ENCODE measurements at places on chromosomes 12 and 14.
A peak's percentile ranks its signal among the peaks of the same experiment; 100 is the strongest.

DNA sequence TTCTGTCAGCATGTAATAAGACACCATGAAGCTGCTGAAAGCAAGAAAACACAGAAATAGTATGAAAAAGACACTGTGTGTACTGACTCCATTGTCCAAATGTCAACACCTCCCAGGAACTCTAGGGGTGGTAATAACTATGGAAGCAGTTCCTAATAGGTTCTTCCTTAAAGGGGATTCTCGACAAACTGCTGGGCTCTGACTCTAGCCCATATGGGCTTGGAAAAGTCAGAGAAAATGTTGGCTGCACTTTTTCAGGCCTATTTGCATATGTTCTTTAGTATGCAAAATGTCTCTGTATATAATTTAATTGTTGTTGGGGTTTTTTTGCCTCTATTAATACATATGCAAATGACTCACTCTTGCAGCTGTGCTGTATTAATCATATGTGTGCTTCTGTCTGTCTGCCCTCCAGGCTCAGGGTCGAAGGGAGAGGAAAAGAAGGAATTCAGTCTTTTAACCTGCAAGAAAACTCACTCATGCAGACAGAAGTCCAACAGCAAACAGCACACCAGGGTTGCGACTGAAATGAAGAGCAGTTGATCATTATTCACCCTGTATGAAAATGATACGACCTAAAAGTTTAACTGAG lies 317.6 kb downstream of the SOX5 start:
- DNase-seq: no peak

DNA sequence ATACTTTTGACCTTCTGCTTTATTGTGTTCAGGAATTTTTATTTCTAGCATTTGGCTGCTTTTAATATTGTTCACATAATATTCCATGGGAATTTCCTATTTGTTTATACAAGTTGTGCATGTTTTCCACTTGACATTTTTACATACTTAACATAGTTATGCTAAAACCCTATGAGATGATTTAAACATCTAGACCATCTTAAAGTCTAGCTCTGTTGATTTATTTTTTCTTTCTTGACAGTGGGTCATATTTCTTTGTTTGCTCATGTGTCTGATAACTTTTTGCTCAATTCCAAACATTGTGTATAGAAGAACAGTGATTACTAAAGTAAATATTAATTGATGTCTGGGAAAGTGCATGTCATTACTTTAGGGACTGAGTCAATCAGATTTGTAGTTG lies 202.1 kb upstream of the PDZRN4 start:
- no peak for DNase-seq

- DNase-seq: no peak
These were observed 2.5 kb downstream of the CNIH1 start for GRCh38 chr14:54438703-54439102.

GRCh38 chr12:22042976-22043669 lies 2.9 kb upstream of the CMAS start:
- DNase-seq: no peak

DNA sequence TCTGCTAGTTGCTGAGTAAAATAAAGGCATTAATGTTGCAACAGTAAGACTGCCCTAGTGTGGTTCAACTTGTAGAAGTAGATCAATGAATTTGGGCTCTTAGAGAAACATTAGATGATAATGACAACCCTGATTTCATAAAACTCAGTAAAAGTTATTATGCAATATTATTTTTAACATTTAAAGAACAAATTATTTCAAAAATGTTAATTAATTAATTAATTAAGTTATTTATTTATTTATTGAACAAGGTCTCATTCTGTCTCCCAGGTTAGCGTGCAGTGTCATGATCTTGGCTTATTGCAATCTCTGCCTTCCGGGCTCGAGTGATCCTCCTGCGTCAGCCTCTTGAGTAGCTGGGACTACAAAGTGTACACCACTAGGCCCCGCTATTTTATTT lies 1016.4 kb downstream of the VRK1 start:
- DNase-seq: no peak

DNA sequence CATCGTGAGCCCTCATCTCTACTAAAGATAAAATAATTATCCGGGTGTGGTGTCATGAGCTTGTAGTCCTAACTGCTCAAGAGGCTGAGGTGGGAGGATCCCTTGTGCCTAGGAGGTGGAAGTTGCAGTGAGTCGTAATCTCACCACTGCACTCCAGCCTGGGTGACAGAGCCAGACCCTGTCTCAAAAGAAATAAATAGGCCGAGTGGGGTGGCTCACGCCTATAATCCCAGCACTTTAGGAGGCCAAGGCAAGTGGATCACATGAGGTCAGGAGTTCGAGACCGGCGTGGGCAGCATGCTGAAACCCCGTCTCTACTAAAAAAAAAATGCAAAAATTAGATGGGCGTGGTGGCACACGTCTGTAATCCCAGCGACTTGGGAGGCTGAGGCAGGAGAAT lies 70.9 kb downstream of the RESF1 start:
- DNase-seq: peak; percentile 75

DNA sequence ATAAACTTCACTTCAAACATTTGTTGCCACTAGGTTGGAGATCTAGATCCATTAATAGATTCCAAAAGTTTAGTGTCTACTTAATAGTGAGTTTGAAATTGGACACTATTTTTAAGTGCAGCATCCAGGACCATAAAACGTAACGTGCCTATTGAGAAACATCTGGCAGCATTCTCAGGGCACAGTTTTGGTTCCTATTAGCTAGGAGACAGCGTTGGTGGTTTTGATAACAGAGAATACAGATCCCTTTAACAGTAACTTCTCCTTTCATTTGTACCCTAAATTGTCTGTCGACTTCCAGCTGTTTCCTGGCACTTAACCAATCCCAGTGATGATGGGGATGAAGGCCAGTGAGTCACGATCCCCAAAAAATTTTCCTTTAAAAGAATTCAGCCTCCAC lies 25.8 kb downstream of the KCNK10 start:
- DNase-seq: no peak

- no peak for DNase-seq
These were observed 1.7 kb downstream of the PDE3A start for GRCh38 chr12:20370014-20370386.

DNA sequence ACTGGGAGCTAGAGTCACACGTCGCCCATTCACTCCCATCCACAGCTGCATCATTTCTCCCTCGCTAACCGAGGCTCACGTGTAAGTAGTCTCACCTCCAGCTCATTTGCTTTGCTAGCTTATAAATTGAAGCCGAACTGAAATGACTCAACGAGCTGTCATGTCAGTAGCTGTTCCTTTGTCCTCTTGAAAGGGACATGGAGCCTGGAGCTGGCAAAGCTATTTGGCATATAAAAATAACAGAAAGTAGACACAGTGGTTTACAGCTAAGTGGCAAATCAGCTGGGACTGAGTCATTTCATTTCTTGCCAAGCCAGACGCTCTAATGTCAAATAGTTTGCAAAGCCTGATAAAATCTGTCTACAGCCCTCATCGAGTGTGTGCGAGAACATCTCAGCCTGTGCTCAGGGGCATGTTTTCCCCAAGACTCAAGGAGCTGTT lies 114.4 kb upstream of the TMEM233 start:
- no peak for DNase-seq

DNA sequence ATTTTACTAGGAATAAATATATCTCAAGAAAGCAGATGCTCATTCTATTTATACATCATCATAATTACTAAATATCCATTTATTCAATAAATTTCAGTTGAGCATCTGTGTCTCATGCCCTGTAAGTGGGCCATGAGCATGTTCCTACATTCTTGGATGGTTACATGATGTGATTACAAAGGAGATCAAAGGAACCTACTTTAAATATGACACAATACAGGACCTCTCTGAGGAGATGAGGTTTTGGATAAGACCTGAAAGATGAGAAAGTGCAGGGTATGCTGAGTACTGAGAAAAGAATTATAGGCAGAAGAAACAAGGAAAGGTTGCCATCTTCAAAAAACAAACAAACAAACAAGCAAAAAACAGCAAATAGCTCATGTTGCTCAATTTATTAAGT lies 105.4 kb upstream of the CNTN1 start:
- DNase-seq: no peak

DNA sequence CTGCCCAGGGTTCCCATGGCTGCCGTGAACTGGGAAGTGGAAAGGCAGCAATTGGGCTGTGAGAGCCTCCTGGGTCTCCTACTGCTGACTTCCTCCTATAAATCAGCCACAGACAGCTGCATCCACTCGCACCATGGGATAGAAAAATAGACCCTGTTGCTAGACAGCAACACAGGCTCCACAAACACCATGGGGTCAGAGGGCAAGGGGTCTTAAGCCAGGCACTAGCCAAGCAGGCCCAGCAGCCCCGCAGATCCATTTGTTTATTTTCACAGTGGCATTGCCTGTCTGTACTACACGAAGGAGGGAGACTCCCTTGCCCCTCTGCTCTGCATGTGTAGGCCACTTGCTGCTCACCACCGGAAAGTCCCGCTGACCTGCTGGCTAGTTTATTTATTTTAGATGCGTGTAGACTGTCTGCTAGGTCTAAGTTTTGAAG lies 139.8 kb downstream of the DACT1 start:
- no peak for DNase-seq

- no peak for DNase-seq
These were observed 499 bp upstream of the GXYLT1 start for GRCh38 chr12:42145197-42145549.

DNA sequence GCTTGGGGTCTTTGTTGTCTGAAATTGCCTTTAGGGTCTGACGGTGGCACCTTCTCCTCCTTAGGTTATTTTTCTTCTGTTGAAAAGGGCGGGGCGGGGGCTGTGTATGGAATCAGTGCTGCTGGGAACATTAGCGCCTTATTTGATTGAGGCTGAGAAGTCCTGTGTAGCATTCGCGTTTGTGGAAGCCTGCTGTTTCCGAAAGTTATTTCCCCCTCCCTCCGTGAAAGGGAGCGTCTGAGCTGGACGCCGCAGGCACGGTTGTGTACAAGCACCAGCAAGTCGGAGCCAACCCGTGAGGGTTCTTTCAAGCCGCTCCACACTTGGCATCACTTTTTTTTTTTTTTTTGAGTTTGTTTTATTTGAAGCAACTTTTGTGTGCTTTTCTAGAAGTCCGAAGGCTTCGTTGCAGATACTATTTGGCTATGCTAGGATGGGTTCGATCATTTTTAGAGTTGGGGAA lies 1.1 kb downstream of the SYNE2 start:
- no peak for DNase-seq

DNA sequence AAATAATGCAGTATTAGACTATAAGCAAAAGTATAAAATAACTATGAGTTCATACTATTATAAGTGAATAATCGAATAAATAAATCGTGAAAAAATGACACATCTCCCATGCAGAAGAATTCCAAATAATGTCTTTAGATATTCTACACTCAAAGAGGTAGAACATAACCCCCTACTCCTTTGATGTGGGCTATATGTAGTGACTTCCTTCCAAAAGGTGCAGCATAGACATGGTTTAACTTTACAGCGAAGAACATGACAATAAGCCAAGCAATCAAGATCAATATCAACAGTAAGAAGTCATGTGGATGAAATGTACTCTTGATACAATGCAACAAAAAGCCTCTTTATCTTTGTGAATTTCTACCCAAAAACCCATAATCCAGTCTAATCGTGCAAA lies 46.0 kb upstream of the HIF1A start:
- DNase-seq: no peak

GRCh38 chr12:26255893-26256645 lies 60.7 kb downstream of the SSPN start:
- DNase-seq: no peak

DNA sequence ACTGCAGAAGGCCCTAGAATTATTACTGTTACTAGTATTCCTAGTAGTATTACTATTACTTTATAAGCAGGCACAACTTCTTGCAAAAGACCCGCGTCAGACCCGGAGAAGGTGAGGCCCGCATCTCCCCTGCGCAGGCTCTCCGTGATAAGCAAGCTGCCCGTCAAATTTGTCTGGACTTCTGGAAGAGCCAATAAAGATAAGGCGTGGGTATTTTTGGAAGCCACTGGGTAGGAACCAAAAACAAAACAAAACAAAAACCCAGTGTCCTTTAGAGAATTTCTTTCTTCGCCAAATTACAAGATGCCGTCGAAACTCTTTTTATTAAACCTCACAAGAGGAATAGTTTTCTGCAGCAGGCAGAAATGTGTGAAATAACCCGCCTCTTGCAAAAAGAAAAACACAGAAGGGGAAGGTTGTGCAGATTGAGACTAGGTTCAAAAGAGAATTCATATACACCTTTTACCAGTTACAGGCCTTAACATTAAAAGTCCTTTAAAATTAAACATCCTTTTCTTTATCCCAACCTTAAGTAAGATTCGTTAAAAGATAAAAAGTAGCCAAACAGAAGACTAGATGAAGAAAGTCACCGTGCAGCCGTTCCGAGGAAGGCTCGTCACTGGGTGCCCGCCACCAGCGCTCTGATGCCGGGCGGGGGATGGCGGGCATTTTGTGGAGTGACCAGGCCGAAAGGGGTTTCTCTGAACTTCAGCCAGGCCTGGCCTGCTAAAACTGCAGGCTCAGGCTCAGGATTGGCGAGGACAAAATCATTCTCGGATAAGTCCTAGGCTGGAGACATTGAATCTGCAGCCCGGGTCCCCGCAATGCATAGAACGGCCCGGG lies 1.6 kb downstream of the TBX5 start:
- no peak for DNase-seq

DNA sequence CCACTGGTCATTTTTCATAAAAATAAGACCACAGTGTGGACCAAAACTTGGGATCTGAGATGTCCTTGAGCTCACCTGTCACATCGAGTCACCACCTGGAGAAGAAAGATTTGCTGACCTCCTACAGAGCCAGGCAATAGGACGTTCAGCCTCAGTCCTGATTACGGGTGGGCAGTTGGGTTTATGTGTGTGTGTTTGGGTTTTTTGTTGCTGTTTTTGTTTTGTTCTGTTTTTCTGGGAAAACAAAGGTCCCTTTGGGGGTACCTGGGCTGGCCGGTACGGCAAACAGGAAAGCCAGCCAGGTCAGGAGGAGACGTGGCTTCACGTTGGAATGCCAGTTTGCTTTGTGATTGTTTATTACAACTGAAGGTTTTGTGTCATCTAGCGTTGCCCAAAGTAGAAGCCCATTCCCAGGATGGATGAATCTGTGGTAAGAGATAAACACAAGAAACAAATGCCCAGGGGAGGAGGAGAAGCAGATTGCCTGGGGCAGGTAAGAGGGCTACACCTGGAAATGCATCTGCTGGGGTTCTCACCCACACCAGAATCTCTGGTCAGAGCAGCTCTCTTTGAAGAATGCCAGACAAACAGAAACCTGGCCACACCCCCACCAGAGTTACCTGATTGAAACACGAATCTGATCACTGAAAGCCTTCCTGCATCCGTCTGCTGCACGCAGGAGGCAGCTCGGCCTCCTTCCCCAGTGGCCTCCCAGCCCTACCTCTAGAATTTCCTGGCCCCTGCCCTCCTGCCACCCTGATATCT lies 100.1 kb upstream of the DIO3 start:
- no peak for DNase-seq

All from hematopoietic multipotent progenitor cell treated with erythropoietin and hydrocortisone succinate and interleukin-3 and kit ligand, for 17 days (in vitro differentiated cells).